ENCODE measurements at places on chromosomes 7 and 10.

GRCh38 chr10:55001422-55001821 is 200.4 kb upstream of the PCDH15 start:
- no peak overlapping the region for H3K27ac ChIP-seq
- H3K4me1 ChIP-seq = no peaks in the 10 kb centered on the region
- no peaks in the 10 kb centered on the region for H3K27me3 ChIP-seq

GRCh38 chr10:87703771-87704170 is 44.1 kb downstream of the PAPSS2 start:
- H3K36me3 ChIP-seq = no peaks in the 10 kb centered on the region
- no peak overlapping the region for H3K27ac ChIP-seq
- no peak for DNase-seq
- no peaks in the 10 kb centered on the region for H3K27me3 ChIP-seq
- no peak overlapping the region for H3K4me3 ChIP-seq

GRCh38 chr10:116029826-116030225 is 243.2 kb downstream of the GFRA1 start:
- no peaks in the 10 kb centered on the region for H3K27me3 ChIP-seq
- no peak for DNase-seq
- no peaks in the 10 kb centered on the region for H3K36me3 ChIP-seq
- H3K27ac ChIP-seq = no peak overlapping the region
- H3K4me1 ChIP-seq = no peaks in the 10 kb centered on the region
- no peak overlapping the region for H3K4me3 ChIP-seq

GRCh38 chr10:77548671-77549070 is 88.9 kb downstream of the KCNMA1 start:
- no peaks in the 10 kb centered on the region for H3K36me3 ChIP-seq
- DNase-seq = no peak
- no peak overlapping the region for H3K27ac ChIP-seq
- H3K27me3 ChIP-seq = no peaks in the 10 kb centered on the region

- H3K27me3 ChIP-seq = no peaks in the 10 kb centered on the region
- peak; percentile 28 for DNase-seq
- H3K27ac ChIP-seq = no peak overlapping the region
These were observed 21.5 kb upstream of the TMEM213 start for GRCh38 chr7:138776166-138776833.

GRCh38 chr10:132023092-132023811 is 41.5 kb upstream of the BNIP3 start:
- 0 out of 2 replicates have a peak, but pooled peaks cover 13% of the 10 kb centered on the region for H3K27me3 ChIP-seq
- no peaks in the 10 kb centered on the region for H3K36me3 ChIP-seq
- no peak for DNase-seq
- H3K27ac ChIP-seq = no peak overlapping the region
- H3K4me3 ChIP-seq = no peak overlapping the region

- no peak overlapping the region for H3K4me3 ChIP-seq
- H3K36me3 ChIP-seq = no peaks in the 10 kb centered on the region
- H3K27me3 ChIP-seq = no peaks in the 10 kb centered on the region
- H3K4me1 ChIP-seq = no peaks in the 10 kb centered on the region
- no peak for DNase-seq
- H3K27ac ChIP-seq = no peak overlapping the region
These were observed 56.9 kb downstream of the RBM20 start for GRCh38 chr10:110700947-110701616.

DNA sequence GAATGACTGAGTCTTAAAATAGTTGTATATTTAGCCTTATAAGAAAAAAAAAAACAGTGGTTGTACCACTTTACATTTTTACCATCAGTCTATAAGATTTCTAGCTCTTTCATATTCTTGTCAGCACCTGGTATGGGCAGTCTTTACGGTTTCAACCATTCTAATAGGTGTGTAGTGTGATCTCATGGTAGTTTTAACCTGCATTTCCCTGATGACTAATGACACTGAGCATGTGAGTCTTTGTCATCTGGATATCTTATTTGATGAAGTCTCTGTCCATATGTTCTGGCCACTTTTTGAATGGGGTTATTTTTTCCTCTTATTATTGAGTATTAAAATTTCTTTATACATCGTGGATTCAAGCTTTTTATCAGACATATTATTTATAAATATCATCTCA is 365.3 kb upstream of the IGFBP3 start:
- H3K4me3 ChIP-seq = no peak overlapping the region
- H3K4me1 ChIP-seq = peaks cover 33% of the 10 kb centered on the region
- no peak for DNase-seq

GRCh38 chr7:131511071-131511470 is 45.4 kb downstream of the PODXL start:
- no peak for DNase-seq
- no peaks in the 10 kb centered on the region for H3K27me3 ChIP-seq
- peaks cover 17% of the 10 kb centered on the region for H3K36me3 ChIP-seq
- peaks cover 30% of the 10 kb centered on the region for H3K4me1 ChIP-seq

GRCh38 chr7:94303118-94303517 is 91.6 kb upstream of the COL1A2 start:
- H3K36me3 ChIP-seq = no peaks in the 10 kb centered on the region
- peaks cover 36% of the 10 kb centered on the region for H3K4me1 ChIP-seq
- no peak for DNase-seq
- no peak overlapping the region for H3K27ac ChIP-seq
- no peaks in the 10 kb centered on the region for H3K27me3 ChIP-seq

DNA sequence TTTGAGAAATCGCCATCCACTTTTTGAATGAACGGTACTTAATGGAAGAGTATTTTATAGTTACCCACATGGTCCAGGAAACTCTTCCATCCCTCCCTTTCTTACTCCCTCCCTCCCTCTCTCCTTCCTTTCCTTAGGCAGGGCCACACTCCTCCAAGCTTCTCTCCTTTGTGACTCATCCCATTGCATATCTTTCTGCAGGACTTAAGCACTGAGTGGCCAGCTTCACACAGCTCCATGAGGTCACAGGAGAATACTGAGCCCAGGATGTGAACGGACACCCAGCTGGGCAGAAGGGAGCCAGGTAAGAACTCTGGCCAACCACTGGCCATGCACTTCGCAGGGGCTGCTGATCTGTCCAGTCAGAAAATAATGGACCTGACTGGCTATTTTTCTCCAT is 189.7 kb upstream of the ADCY1 start:
- H3K27me3 ChIP-seq = peaks cover 20% of the 10 kb centered on the region
- H3K36me3 ChIP-seq = no peaks in the 10 kb centered on the region
- no peak overlapping the region for H3K27ac ChIP-seq
- no peaks in the 10 kb centered on the region for H3K4me1 ChIP-seq
- no peak overlapping the region for H3K4me3 ChIP-seq

DNA sequence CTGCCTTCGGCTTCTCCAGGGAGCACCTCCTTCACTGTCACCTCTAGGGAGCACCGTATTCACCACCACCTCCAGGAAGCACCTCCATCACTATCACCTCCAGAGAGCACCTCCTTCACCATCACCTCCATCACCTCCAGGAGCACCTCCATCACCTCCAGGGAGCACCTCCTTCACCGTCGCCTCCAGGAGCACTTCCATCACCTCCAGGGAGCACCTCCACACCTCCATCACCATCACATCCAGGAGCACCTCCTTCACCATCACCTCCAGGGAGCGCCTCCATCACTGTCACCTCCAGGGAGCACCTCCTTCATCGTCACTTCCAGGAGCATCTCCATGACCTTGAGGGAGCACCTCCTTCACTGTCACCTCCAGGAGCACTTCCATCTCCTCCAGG is 102.3 kb downstream of the DNAJB6 start:
- no peaks in the 10 kb centered on the region for H3K36me3 ChIP-seq
- no peak overlapping the region for H3K27ac ChIP-seq
- DNase-seq = no peak
- no peaks in the 10 kb centered on the region for H3K4me1 ChIP-seq

DNA sequence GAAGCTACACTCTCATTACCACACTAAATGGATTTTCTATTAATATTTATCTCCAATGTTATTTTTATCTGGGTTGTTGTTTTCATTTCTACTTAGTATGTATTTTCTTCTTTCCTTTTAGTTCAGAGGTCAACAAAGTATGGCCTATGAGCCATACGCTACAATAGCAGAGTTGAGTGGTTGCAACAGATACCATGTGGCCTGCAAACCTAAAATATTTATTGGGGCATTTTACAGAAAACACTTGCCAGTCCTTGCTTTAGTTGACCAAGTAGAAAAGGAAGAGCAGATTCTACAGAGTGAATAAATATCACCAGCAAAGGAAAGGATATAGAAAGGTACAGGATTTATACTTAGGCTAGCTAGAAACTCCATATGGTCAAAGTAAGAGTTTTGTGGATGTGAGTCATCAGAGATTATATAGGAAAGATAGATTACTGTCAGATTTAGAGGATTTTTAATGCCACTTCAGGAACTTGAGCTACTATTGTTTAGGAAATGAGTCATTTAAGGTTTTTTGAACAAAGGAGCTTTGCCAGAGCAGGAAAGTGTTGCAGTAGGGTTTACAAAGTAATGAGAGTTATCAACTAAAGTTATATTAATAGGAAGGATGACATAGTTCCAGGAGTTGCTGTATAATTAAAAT is 323.3 kb upstream of the KAT6B start:
- peak overlapping the region; percentile 45 for H3K27ac ChIP-seq
- H3K27me3 ChIP-seq = no peaks in the 10 kb centered on the region
- H3K4me1 ChIP-seq = peaks cover 24% of the 10 kb centered on the region
- H3K4me3 ChIP-seq = no peak overlapping the region
- no peak for DNase-seq
- H3K36me3 ChIP-seq = no peaks in the 10 kb centered on the region

GRCh38 chr10:44308935-44309334 is 76.0 kb downstream of the CXCL12 start:
- no peaks in the 10 kb centered on the region for H3K4me1 ChIP-seq
- no peaks in the 10 kb centered on the region for H3K27me3 ChIP-seq
- DNase-seq = no peak
- H3K36me3 ChIP-seq = no peaks in the 10 kb centered on the region
- no peak overlapping the region for H3K27ac ChIP-seq

GRCh38 chr7:16904076-16904475 is 22.3 kb upstream of the AGR3 start:
- DNase-seq = no peak
- H3K36me3 ChIP-seq = no peaks in the 10 kb centered on the region
- no peaks in the 10 kb centered on the region for H3K27me3 ChIP-seq
- no peak overlapping the region for H3K27ac ChIP-seq

DNA sequence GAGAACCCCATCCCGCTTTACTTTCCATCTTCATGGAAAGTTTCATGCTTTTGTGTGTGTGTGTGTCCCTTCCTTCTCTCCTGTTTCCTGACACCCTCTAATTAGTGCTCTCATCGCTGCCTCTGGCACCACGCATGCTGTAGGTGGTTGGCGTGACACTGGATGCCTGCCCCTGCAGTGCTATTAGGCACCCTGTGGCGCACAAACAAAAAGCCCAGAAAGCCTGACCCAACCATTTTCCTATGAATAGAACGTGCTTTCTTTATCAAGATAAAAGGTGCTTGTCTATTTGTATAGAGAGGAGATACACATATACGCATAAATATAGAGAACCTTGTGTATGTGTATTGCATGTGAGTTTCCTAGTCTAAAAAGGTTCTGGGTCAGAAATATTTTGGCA is 120.8 kb upstream of the CDCA7L start:
- H3K27me3 ChIP-seq = peaks cover 93% of the 10 kb centered on the region
- H3K4me1 ChIP-seq = no peaks in the 10 kb centered on the region
- DNase-seq = no peak

- H3K4me3 ChIP-seq = no peak overlapping the region
- no peaks in the 10 kb centered on the region for H3K36me3 ChIP-seq
- no peak overlapping the region for H3K27ac ChIP-seq
These were observed 530.2 kb upstream of the FZD8 start for GRCh38 chr10:36171953-36172940.

Measured in PC-9 (cell line).